ENCODE measurements at places on chromosomes 16 and 17.

- DNase-seq, result no peak
These were observed 77.5 kb downstream of the ENGASE start for GRCh38 chr17:79152110-79152509.

DNA sequence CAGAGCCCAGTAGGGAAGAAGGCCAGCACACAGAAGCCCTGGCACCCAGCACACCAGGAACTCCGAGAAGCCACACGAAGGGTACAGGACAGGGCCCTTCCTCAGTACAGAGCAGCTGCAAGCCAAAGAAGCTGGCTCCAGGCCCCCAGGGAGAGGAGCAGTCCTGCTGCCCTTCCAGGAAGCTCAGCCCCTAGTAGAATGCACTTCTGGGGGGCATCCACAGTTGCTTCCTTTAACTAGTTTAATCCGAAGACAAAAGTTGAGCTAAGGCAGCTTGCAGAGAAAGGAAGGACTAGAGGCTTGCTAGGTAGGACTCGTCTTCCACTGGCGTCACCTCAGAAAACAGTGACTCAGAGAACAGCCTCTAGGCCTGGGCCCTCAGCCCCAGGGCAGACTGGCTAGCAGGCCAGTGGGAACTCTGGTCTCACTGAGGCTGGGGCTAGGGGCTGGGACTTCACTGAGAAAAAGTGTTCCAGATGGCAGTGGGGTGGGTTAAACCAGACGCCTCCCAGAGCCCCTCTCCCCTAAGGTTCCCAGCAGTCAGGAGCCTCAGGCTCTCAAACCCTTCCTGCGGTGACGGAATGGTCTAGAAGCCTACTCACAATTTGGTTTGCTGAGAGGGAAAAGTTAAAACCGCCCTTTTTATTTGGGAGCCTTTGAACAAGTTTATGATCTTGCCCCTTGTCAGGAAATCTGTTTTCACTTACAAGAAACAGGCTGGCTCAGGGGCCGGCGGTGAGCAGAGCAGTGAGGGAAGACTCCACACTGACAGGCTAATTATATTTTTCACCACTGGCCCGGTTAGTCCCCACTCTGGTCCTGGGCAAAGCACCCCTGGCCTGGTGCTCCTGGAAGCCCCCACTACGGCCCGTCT, 41.4 kb downstream of the ACTG1 start:
- peak; percentile 40 for DNase-seq

- DNase-seq, result peak; percentile 76
These were observed 14.6 kb upstream of the TMEM92 start for GRCh38 chr17:50259477-50260324.

DNA sequence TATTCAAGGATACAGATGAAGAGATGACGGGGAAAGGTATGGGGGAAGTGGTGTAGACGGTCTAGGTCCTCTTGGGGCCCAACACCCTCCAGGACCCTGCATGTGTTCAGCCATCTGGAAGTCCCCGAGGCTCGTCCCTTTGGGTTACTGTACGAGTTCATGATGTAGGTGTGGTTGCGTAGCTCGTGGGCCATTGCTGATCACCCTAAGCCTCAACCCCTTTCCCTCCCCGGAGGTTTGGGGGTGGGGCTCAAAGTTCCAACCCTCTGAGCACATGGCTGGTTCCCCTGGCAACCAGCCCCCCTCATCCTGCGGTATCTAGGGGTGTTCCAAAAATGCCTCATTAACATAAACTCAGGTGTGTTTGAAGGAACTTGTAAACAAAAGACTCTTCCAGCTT, 98.8 kb upstream of the METRNL start:
- no peak for DNase-seq

GRCh38 chr17:57284984-57285646, 28.8 kb downstream of the MSI2 start:
- DNase-seq, result no peak

- DNase-seq, result no peak
These were observed 375.5 kb downstream of the TOX3 start for GRCh38 chr16:52171481-52171880.

All from fibroblast of skin of right biceps (primary cell).